ENCODE measurements at places on chromosomes 7 and 10.

- peaks cover 17% of the 10 kb centered on the region for H3K4me1 ChIP-seq
- DNase-seq: no peak
- no peaks in the 10 kb centered on the region for H3K36me3 ChIP-seq
- no peak overlapping the region for H3K27ac ChIP-seq
- no peak overlapping the region for H3K4me3 ChIP-seq
- H3K27me3 ChIP-seq: no peaks in the 10 kb centered on the region
These were observed 14.7 kb upstream of the SAMD8 start for GRCh38 chr10:75096749-75097148.

DNA sequence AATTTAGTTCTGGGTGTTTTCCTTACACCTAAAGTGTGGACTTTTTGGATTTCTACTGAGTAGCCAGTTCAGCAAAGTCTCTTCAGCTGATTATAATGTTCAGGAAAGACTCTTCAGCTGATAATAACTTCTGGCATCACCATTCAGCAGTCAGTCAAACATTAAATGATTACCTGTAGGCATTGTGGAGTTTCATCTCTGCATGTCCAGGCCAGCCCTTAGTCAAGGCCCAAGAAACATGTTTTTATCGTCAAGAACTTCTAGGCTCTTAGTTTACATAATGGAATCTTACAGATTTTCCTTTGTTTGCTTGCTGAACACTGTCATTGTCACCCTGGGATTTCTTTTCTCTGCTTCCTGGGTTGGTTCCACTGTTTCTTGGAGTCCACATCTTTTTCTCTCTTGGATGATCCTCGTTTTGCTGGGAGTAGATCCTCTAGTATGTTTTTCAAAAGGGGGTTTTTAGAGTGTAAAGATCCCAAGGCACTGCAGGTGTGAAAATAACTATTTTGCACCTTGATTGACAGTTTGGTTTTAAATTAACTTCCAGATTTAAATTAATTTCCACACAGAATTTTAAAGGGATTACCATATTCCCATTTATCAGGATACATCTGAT, 24.2 kb downstream of the CCM2 start:
- H3K4me1 ChIP-seq: 0 out of 2 replicates have a peak, but pooled peaks cover 3% of the 10 kb centered on the region
- peaks cover 19% of the 10 kb centered on the region for H3K36me3 ChIP-seq
- H3K4me3 ChIP-seq: no peak overlapping the region
- H3K27ac ChIP-seq: peak overlapping the region; percentile 74
- no peak for DNase-seq

DNA sequence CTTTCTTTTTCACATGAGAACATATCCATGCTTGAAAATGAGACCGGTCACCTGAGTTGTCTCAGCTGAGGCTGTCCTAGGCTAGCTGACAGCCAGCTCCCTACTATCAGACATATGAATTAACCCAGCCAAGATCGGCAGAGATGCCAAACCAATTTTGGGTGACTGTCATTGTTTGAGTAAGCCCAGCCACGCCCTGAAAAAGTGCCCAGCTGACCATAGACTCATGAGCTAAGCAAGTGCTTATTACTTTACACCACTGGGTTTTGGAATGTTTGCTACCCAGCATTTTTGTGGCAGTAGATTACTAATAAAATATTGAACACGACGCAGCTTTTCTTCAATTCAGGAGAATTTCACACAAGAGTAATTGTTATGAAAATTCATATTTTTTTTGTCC, 265.2 kb upstream of the LYZL1 start:
- no peak overlapping the region for H3K27ac ChIP-seq
- no peak overlapping the region for H3K4me3 ChIP-seq
- H3K36me3 ChIP-seq: no peaks in the 10 kb centered on the region

DNA sequence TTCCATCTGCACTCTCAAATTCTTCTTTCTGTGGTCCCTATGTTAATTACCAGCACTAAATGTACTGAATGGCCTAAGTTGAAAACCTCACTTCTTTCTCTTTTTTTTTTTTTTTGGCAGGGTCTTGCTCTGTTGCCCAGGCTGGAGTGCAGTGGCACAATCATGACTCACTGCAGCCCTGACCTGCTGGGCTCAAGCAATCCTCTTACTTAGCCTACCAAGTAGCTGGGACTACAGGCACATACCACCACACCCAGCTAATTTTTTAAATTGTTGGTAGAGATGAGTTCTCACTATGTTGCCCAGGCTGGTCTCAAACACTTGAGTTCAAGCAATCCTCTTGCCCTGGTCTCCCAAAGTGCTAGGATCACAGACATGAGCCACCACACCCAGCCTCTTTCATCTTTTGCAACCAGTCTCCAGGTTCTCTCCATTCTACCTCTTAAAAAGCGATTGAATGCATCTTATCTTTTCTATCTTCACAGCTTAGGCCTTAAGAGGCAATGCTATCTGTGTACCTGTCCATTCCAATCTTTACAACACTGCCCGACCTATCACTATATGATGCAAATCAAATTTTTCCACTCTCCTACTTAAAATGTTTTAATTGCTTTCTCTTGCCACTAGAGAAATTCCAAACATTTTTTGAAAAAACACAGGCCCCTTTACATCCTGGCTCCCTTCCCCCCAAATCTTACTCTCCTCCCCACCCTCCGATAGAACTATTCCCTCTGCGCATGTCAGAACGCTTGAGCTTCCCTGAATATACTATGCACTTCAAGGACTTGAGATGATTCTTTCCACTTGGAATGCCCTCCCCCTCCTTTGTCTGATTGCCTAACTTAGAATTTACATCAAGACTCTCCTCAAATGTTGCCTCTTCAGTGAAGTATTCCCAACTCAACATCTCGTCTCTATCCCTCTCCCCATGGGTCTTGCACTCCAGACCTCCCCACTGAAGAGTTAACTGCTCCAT, 6.0 kb downstream of the ICA1 start:
- no peak overlapping the region for H3K4me3 ChIP-seq
- no peaks in the 10 kb centered on the region for H3K27me3 ChIP-seq
- H3K4me1 ChIP-seq: peaks cover 29% of the 10 kb centered on the region
- no peak overlapping the region for H3K27ac ChIP-seq

DNA sequence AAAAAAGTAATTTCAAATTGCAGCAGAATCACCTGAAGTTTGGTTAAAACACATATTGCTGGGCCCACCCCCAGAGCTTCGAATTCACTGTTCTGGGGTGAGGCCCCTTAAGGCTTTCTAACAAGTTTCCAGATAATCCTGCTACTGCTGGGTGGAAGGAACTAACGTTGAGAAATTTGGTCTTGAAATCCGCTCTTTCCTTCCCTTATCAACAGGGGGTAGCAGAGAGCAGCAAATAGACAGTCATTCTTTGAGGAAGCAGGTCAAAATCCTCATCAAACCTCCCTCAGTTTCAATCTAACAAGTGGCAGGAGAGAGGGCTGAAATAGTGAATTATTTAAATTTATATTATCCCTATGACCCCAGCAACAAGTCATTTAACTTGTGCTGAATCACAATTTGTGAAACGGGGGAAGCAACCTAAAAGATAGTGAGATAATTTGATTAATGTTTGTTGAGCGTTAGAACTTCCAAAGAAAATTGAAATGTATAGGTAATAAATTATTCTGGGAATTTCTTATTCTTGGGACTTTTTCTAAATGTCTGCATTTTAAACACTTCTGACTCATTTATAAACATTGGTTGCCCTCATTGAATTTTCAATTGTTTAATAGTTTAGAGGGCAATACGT, 21.7 kb upstream of the MALSU1 start:
- DNase-seq: no peak
- peaks cover 4% of the 10 kb centered on the region for H3K4me1 ChIP-seq
- no peak overlapping the region for H3K4me3 ChIP-seq

Measured in WTC11 (cell line).